Bone marrow (tissue), 2 donors: ENCODE measurements at places on chromosomes 2 and 18.

DNA sequence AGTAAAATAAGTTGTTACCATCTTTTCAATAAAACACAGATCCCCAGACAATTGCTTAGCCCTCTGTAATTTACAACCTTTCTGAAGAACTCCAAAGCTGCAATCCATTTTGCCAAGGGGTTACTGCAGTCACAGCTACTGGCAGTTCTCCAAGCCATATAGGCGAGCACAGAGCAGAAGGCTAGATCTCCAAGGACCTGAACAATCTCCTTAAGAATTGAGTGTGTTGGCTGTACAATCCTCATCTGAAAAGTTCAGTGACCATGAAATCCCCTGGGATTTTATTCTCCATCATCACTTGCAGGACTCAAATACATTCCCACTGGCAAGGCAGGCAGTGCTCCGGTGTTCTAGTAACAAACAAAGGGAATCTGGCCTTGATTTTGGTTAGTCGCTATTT, 103.9 kb upstream of the LRP1B start:
- DNase-seq = no peak

GRCh38 chr2:176646033-176646615, 376.9 kb downstream of the MTX2 start:
- no peak for DNase-seq

GRCh38 chr18:63111671-63112402, 207.7 kb downstream of the BCL2 start:
- DNase-seq = no peak

- no peak for DNase-seq
These were observed 498.7 kb upstream of the SPRED2 start for GRCh38 chr2:65931056-65931455.

DNA sequence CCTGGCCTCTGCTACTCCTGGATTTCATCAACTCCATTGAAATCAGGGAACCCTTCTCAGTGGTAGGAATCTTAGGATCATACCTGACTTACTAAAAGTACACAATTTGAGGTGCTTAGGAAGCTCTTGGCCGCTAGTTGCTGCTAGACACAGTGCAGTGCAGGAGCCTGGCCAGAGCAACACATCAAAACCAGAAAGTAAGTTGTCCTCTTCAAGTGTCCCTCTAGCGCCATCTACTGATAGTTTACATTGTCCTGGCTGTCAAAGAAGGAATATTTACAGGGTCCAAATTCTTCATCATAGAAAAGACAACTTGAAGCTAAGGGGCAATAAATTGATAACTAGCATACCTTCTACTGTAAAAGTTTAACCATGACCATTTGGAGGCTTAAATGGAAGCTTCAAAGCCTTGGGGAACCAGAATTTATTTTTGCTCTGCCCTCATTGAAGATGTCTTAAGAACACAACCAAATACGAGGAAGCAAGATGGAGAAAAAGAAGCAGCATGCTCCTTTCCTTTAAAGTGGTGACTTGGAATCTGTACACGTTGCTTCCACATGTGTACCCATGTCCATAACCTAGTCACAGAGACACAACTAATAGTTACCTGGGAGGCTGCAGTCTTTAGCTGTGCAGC, 889.1 kb upstream of the GCFC2 start:
- DNase-seq = peak; percentile 57
